ENCODE measurements at places on chromosomes 7 and 10.

DNA sequence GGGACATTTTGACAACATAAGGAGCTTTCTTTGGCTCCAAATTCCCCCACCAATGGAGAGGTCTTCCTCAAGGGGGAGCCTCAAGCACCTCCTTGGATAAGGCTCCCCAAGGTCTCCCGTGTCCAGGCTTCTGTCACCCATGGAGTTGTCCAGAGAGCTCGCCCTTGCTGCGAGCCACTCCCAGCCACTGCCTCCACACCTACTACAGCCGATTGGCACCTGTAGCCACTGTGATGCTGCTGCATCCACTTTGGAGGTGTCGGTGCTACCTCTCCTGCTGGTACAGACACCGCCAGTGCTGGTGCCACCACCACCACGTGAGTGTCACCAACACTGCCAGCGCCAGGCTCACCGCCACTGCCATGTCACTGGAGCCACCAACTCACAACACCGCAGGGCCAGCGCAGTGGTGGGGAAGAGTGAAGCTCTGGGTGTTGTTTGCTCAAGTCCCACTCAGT is 22.1 kb upstream of the ENO4 start:
- no peak for DNase-seq

- no peak for DNase-seq
Measured at GRCh38 chr10:117540640-117541404, 1.7 kb upstream of the EMX2 start.

DNA sequence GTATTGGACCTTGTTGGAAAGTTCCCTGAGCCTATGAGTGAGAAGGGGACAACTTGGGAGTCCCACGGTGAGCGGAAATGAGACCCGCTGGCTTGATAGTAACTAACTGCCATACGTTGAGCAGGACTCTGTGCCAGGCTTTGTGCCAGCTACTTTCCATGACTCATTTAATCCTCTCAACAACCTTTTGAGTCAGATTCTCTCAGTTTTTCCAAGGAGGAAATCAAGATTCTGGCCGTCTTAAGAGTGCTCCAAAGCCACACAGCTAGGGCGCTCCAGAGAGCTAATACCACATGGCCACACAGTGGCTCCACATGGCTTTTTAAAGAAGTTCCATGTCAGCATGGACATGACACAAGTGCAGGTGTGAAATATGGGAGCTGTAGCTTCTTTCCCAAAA is 55.7 kb downstream of the NOD1 start:
- DNase-seq = no peak

- DNase-seq = no peak
Measured at GRCh38 chr10:60044242-60044641, 137.9 kb upstream of the CCDC6 start.

GRCh38 chr10:47454780-47455058 is 29.2 kb downstream of the ANXA8 start:
- DNase-seq = no peak

GRCh38 chr7:26038201-26038990 is 113.6 kb upstream of the NFE2L3 start:
- DNase-seq = no peak

DNA sequence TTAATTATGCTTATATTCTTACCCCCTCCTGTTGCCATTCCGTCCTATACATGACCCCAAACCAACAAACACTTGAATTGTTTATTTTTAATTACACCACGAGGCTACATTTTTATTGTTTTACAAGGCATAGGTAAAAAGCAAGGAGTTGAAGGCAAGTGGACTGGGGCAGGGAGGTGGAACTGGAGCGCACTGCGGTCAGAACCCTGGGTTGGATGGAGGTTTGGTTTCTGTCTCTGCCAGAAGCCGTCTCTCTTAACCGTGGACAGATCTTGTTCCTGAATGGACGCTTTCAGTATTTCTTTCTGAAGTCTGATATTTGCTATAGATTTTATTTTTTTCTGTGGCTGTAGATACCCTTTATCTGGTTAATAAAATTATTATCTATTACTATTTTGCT is 19.9 kb upstream of the IGFBP3 start:
- DNase-seq = no peak

DNA sequence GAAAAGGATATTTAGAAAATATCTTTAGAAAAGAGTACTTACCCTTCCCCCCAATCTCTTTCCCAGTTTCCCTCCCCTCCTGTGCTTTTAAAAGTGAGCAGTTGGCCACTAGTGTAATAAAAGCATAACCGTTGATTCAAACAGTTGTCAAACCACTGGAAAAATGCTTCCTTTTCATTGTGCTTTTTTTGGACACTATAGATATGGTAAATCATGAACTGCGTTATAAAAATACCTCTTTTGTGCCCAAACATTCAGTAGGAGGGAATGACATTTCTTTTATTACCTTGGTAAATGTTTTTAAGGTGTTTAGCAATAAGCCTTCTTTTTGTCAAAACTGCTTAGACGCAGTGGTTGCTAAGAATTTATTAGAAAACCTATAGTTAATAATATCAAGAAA is 232.4 kb downstream of the SLC25A13 start:
- DNase-seq = no peak

DNA sequence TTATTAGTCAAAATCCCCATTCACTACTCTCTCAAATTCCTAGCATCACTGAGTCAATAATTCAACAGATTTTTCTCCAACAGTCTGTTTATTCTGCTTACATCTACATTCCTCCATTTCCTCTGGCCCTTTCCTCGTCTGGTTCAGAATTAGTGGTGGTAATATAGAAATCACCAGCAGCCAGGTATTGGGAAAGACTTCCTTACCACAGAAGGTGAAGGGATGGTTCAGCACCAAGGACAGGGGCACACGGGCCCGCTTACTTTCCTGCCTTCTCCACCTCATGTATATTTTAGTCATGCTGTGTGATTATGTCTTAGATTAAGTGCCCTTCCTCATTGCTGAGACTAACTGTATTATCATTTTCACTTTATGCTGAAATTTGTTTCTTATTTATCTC is 70.4 kb upstream of the APBB1IP start:
- no peak for DNase-seq

GRCh38 chr7:158064631-158065030 is 523.0 kb downstream of the PTPRN2 start:
- no peak for DNase-seq

- DNase-seq = no peak
Measured at GRCh38 chr7:2938514-2939192, 94.5 kb upstream of the GNA12 start.

- DNase-seq = no peak
Measured at GRCh38 chr10:63563623-63564022, 42.4 kb downstream of the REEP3 start.

DNA sequence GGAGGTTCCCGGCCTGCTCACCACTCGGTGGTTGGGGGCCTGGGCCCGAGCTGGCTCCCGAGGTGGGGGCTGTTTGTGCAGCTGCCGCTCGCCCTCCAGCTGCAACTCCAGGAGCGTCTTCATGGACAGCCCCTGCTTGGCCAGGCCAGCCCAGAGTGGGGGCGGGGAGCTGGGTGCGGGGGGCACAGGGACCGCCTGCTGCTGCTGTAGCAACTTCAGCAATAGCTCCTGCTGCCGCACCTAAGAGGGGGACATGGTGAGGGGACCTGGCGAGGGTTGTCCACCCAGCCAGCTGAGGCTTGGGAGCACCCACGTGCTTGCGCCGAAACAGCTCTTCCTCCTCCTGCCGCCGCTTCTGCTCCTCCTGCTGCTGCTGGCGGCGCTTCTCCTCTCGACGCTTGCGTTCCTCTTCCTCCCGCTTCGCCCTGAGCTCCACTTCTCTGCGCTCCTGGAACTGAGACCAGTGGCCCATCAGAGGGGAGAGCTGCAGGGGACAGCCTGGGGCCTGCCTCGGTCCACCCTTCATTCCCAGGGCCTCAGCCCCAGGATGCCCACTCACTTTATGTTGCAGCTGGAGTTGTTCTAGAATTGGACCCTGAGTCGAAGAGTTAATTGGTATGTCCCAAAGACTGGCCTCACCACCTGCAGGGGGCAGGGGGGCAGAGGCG is 9.6 kb downstream of the GNB2 start:
- DNase-seq = no peak

- DNase-seq = no peak
Measured at GRCh38 chr7:157219154-157219553, 80.4 kb downstream of the UBE3C start.

DNA sequence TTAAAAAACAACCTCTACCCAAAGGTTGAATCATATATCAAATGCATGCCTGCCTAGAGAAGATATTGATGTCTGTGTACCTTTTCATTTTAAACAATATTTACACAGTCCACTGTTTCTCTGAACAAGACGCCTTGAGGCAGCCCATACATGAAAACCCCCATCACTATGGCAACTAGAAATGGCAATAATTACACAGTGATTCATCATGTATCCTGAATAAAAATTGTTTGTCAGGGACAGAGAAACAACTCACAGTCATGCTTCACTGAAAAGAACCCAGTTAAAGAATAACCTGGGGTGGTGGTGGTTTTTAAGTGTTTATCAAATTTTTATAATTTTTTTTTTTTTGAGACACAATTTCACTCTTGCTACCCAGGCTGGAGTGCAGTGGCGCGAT is 19.7 kb downstream of the DNAJC12 start:
- DNase-seq = no peak

GRCh38 chr10:133013463-133013862 is 71.1 kb upstream of the CFAP46 start:
- peak; percentile 73 for DNase-seq

GRCh38 chr10:51821745-51822144 is 122.3 kb upstream of the CSTF2T start:
- no peak for DNase-seq

DNA sequence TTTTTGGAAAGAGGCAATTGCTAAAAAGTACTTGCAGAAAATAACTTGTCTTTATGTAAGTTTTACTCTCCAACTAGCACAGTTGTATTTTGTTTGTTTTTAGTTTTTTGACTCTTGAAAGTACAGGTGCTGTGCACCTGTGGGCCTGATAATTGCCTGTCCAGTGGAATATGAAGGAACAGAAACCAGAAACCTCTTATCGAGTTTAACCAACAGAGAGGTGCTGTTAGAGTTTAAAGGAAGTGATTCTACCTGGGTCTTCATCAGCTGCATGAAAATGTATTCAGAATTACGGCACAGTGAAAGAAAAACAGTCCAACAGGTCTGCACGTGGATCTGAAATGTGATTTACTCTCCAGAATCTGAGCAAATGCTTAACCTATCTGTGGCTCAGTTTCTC is 326.6 kb upstream of the POM121L12 start:
- no peak for DNase-seq

GRCh38 chr10:102135956-102136526 is 3.2 kb downstream of the PPRC1 start:
- DNase-seq = no peak

- no peak for DNase-seq
Measured at GRCh38 chr10:359093-359492, 223.8 kb downstream of the ZMYND11 start.

GRCh38 chr10:49139846-49140195 is 6.0 kb upstream of the FAM170B start:
- DNase-seq = no peak

DNA sequence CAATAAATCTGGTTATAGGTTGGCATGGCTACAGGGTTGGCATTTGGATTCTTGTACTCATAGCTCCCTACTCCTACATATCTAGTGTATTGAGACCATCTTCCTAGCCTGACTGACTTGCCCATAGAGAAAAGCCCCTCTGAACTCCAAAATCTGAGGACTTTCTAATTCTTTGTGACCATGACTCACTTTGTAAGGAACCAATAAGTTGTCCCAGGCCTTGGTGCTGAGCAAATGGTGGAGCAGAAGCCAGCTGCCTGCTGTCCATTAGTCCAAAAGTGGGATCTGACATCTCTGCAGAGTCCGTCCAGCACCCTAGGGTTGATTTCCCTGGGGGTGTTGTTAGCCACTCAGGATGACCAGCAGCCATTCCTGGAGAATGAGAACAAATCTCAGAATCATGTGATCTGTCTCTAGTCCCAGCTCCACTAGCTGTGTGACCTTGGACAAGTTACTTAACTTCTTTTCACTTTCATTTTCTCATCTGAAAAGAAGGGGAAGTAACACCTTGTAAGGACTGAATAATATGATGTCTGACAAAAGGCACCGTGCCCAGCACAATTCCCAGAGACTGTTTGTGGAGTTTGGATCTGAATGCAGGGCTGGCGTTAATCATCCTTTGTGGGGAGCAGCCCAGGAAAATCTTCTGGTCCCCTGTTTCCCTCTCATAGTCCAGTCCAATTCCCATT is 44.1 kb downstream of the MTURN start:
- no peak for DNase-seq

- no peak for DNase-seq
Measured at GRCh38 chr7:105776986-105777910, 99.2 kb downstream of the ATXN7L1 start.

DNA sequence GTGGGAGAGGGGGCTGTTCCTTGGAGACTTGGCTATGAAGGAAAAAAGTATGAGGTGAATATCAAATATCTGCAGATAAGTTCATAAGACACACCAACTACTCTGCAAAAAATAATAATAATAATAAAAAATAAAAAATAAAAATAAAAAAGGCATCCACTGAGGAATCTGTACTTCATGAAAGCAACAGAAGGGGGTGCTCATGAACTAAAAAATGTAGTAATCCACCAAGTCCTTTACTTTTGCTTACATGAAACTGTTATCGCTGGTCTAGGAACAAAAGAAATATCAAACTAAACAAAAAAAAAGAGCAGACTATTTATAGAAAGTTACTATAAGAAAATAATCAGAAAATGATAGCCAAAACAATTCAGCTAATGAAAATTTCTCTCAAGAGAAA is 579.0 kb downstream of the PHTF2 start:
- DNase-seq = no peak

DNA sequence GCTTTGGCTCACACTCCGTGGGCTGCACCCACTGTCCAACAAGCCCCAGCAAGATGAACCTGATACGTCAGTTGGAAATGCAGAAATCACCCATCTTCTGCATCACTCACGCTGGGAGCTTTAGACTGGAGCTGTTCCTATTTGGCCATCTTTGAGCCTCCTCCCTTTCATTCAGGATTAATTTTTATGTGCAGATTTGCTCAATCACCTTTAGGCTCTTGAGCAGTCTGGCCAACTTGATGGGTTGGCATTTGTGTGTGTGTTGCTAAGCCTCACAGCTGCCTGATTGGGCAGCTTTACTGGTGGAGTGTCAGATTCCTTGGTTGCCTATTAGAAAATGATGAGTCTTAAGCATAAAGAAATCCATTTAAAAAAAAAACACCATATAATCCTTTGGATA is 236.1 kb downstream of the KIF20B start:
- DNase-seq = no peak

DNA sequence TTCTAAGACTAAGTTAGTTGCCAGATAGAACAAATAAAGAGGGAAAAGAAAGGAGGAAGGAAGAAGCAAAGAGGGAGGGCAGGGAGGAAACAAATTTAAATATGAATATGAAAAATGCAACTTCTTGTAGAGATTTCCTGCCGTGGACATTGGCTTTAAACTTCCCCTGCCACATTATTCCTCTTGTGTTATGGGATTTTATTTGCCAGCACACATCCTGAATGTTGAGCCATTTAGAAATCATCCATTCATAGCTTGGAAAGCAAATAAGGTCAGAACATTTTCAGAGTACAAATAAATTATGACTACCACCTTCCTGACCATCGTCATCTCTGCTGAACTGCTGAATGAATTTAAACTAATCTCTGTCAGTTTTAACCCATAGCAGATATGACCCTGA is 911.9 kb upstream of the LRRN3 start:
- DNase-seq = no peak

GRCh38 chr7:75989500-75990388 is 4.7 kb downstream of the TMEM120A start:
- no peak for DNase-seq

Data from ureter (tissue), 1 donor.